NCI-H345 (cell line): ENCODE measurements at places on chromosomes 7 and 10.

- peak; percentile 20 for DNase-seq
Measured at GRCh38 chr7:94449151-94449725, 54.5 kb downstream of the COL1A2 start.

DNA sequence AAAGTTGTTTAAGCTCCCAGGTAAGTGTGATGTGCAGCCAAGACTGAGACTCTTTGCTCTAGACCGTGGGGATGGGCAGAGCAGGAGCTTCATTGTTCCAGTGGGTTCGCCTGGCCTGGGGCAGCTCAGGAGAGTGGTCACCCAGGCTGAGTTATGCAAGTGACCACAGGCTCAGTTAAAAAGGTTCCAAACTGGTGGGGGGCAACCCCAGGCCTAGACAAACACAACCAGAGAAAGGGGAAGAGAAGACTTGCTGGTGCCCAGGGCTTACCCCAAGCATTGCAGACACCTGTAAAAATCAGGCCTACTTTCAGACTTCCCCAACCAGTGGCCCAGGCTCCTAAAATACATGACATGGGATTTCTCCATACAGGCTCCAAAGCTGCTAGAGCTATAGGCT lies 21.6 kb downstream of the CREB3L2 start:
- DNase-seq = no peak

GRCh38 chr7:152677808-152678670 lies 2.1 kb upstream of the XRCC2 start:
- peak; percentile 95 for DNase-seq

GRCh38 chr10:22655312-22655981 lies 58.9 kb downstream of the PIP4K2A start:
- no peak for DNase-seq

DNA sequence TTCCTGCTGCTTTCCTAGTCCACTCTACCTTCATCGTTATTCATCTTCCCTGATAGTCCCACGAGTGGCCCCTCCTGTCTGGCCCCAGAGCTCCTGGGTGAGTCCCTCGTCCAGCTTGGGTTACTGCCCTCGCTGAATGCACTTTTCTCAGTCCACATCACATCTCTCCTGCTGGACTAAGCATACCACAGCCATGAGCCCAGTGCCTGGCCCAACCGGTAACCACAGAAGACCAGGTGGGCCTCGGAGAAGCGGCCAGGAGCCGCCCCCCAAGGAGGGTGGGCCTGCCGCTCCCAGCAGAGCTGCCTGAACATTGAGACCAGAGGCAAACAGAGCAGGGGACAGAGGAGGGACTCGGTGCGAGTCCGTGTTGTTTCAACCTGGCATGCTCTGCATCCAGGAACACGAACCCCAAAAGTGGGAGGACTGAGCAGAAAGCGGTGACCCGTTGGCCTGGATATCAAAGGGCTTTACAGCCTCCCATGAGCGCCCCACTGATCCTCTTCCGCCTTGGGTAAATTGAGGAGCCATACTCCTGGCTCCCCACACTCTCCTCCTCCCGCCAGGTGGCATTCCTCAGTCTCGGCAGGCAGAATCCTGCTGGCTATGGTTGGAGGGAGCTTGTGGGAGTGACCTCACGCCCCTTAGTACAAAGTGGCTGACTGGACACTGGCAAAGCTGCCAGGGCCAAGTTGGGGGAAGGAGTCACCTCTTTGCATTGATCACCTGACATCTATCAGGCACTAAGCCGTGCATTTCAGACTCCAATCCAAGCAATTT lies 13.3 kb downstream of the TMEM72 start:
- no peak for DNase-seq

- DNase-seq = no peak
Measured at GRCh38 chr10:108362296-108362695, 1197.8 kb upstream of the SORCS1 start.

GRCh38 chr7:1311406-1312135 lies 78.9 kb downstream of the UNCX start:
- no peak for DNase-seq

GRCh38 chr10:118383063-118383689 lies 41.1 kb upstream of the FAM204A start:
- no peak for DNase-seq
